Bronchial smooth muscle cell (primary cell): ENCODE measurements at places on chromosomes 6 and 20. TPM values are rescaled to one million over a fixed set of nuclear protein-coding genes. Genes with fewer than 3 reads are reported as not detected.

The GPR63 gene
- total RNA-seq = 0.16 and 0.34 TPM in 2 replicates

The RBBP8NL gene
- total RNA-seq = not detected in 2 replicates

The HLA-DQA1 gene
- 0.16 TPM in 1 of 2 replicates, not detected in the other for total RNA-seq

The NKX2-4 gene
- total RNA-seq = not detected in 2 replicates

The BEND3 gene
- 0.47 and 1.0 TPM in 2 replicates for total RNA-seq

The GSTA2 gene
- not detected in 2 replicates for total RNA-seq

The SYNE1 gene
- total RNA-seq = 87.5 and 98.6 TPM in 2 replicates

The MARCKS gene
- total RNA-seq = 26.4 and 71.2 TPM in 2 replicates

The NELFE gene
- 81.3 and 85.3 TPM in 2 replicates for total RNA-seq

The CFAP206 gene
- total RNA-seq = 0.16 and 0.34 TPM in 2 replicates
